Caudate nucleus (tissue), 63 donors: ENCODE measurements at places on chromosomes 3 and 15.

- DNase-seq: no peak
Measured at GRCh38 chr3:188008582-188009213, 145.3 kb upstream of the LPP start.

GRCh38 chr15:52529341-52529924 lies 753 bp upstream of the MYO5A start:
- DNase-seq: no peak

GRCh38 chr3:30730967-30731366 lies 124.6 kb downstream of the TGFBR2 start:
- DNase-seq: no peak

- no peak for DNase-seq
Measured at GRCh38 chr3:58271901-58272501, 34.0 kb upstream of the RPP14 start.

DNA sequence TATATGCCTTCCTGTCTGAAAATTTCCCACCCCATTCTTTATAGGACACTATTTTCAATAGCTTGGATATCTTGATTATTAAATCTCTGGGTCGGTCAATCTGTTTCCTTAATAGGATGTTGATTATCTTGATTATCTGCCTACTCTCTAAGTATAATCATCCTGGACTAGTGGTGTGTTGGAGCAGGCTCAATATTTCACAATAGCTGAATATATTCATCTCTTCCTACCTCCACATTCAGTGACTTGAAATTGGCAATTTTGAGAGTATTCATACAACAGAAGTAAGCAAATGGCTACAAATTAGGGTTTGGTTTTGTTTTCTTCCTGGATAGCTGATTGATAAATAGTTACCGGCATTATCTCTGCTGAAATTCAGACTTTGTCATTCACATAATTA lies 1162.6 kb downstream of the ROBO1 start:
- no peak for DNase-seq

- DNase-seq: no peak
Measured at GRCh38 chr3:186493525-186494255, 50.5 kb downstream of the CRYGS start.

DNA sequence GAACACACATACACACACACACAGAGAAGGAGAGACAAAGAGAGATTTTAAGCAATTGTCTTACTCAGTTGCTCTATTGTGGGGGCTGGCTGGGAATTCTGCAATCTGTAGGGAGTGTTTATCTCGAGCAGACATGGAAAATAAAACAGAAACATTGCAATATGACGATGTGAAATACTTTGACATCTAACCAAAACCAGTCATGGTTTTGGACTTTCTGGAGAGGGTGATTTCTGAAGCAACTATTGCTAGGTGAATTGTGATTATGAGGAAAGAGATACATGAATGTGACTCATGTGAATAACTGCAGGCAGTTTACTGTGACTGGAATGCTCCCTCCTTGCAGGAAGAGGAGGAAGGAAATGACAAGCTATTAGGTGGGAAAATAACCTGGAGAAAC lies 12.3 kb upstream of the PHLDB2 start:
- DNase-seq: no peak

DNA sequence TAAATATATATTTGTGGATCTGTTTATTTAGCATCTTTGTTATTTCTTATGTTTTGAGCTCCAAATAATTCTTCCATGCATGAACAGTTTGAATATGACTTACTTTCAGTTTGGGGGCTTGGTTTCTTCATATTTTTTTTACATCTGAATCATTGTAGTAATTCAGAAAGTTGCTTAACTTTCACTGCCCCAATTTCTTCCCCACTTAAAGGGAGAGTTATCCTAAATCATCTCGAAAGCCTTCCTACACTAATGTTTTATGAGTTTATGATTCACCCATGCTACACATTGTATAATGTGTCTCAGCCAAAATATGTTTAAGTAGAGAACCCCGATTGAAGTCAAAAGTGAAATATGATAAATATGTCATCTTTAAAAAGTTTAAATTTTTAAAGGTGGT lies 47.8 kb downstream of the SPRED1 start:
- DNase-seq: no peak

DNA sequence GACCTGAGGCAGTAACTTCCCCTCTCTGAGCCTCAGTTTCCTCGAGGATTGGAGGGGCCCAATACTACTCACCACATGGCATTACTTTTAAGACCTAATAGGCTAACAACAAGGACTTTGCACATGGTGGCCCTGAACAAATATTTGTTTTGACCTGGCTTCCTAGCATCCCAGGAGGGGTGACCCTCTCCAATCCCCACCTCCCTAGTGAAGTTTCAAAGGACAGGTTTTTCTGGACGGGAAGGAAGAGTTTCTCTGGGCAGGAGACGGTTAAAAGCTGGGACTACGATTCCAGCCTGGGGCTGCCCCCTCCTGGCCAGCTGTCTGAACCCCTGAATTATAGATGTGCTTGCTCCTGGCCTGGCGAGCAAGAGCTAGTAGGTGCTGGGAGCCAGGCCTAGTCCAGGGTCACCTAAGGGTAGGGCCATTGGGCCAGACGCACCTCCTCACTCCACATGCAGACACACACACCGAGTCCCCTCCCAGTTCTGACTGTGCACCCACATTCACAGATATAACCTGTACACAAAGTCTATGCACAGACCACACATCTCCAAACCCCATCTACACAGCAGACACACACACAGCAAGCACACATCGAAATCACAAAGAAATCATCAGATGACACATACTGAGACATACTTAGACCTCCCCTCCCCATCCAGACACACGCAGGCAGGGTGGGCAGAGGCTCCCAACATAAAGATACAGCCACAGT lies 2.7 kb upstream of the ISL2 start:
- DNase-seq: no peak

GRCh38 chr15:94532226-94532625 lies 300.9 kb downstream of the MCTP2 start:
- no peak for DNase-seq

- no peak for DNase-seq
Measured at GRCh38 chr3:155019575-155019974, 60.5 kb upstream of the MME start.

GRCh38 chr3:42666022-42666421 lies 12.5 kb downstream of the ZBTB47 start:
- DNase-seq: no peak

- DNase-seq: no peak
Measured at GRCh38 chr15:66692808-66693596, 9.0 kb upstream of the SMAD6 start.

GRCh38 chr3:94071713-94072284 lies 8.9 kb downstream of the NSUN3 start:
- no peak for DNase-seq

DNA sequence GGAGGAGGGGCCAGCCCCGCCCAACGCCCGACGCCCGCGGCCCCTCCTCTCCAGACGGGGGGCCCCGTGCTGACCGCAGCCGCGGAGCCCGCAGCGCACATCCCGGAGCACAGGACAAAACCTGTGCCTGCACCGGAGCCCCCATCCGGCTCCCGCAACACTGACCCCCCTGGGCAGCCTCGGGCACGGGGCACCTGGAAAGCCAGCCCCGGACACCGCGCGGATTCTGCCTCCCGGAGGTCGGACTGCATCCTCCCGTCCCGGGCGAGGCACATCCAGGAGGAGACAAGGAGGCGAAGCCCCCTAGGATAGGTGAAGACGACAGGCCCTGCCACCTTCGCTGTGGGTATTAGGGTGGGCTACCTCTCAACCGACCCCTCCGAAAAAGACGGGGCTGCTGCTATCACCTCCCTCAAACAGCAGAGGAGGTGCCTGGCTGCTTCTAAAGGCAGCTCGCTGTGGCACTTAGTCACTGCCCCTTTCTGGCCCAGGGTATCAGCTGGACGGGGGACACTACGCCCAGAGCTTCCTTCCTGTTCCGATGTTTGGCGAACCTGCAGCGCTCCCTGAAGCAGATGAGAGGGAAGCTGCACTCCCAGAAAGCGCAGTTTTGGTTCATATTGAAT lies 10.6 kb downstream of the XXYLT1 start:
- DNase-seq: no peak

GRCh38 chr3:72960812-72961518 lies 35.6 kb upstream of the PPP4R2 start:
- DNase-seq: no peak

GRCh38 chr3:100868096-100868495 lies 125.1 kb downstream of the ABI3BP start:
- DNase-seq: no peak

DNA sequence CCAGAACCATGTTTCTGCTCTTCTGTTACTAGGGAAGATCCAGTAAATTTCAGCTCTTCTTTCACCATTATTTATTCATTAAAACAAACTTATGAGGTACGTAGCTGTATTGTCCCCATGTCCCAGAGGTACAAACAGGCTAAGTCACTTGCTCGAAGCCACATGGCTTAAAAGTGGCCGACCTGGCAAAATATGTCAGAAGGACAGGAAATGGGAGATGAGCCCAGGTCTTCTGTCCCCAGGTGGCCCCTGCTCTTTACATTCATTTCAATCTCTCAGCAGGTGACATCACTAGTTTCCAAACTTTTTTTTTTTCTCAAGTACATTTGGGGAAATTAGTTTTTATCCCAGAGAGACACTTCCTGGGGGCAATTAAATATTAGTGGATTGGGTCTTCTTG lies 34.1 kb upstream of the LPP start:
- no peak for DNase-seq

GRCh38 chr3:100184948-100185570 lies 70.8 kb upstream of the FILIP1L start:
- no peak for DNase-seq

- DNase-seq: no peak
Measured at GRCh38 chr3:18307529-18307928, 117.6 kb downstream of the SATB1 start.

DNA sequence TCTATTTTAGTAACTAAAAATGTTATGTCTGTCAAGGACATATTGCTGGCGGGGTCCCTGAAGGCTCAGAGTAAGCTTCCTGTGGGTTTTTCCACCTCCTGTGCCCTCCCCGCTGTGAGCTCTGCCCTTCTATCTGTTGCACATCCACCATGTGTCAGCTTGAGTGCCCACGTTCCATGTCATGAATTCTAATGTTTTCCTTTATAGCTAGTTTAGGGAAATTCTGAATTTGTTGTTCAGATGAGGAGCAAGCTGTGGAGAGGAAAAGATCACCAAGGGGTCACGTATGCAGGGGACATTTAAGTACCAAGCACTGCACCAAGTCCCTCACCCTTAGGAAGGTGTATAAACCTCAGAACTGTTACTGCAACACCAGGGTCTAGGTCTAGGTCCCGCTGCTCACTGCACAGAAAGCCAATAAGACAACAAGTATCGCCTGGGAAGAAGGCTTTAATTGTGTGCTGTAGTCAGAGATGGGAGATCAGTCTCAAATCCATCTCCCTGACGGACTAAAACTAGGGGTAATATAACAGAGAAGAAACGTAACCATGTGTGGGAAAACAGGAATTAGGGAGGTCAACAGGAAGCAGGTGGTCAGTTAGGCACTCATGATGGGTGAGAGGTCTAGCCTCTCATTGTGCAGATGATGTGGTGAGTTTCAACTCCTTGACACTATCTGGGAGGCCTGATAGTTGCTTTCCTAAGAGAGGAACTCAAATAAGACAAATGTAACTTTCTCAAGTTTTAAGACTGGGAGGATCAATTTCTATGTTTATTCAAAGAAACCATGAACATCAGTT lies 9.7 kb downstream of the GP9 start:
- DNase-seq: no peak

DNA sequence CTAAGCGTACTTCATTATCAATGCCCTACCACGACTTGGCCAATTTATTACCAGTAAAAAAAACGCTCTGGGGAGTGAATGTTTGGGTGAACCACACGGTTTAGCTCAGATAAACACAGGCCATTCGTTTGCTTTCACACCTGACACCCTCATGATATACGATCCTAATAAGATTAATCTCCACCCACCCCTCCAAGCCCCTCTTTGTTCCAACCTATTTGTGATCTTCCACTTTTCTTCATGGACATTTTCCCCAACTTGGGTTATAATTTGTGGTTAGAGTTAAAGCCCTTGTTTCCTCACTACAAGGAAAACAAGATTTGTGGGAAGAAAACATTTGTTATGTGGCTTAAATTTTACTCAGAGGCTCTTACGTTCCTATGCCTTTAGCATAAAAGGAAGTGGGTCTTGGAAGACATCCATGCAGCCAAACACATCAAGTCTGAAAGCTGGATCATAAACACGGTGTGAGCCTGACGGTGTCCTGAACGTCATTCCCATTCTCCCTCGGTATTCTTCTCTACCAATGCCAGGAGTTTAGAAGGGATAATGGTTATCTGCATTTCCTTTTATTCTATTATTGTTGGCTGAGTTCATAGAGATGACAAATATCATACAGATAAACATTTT lies 518.9 kb downstream of the NR2F2 start:
- no peak for DNase-seq

DNA sequence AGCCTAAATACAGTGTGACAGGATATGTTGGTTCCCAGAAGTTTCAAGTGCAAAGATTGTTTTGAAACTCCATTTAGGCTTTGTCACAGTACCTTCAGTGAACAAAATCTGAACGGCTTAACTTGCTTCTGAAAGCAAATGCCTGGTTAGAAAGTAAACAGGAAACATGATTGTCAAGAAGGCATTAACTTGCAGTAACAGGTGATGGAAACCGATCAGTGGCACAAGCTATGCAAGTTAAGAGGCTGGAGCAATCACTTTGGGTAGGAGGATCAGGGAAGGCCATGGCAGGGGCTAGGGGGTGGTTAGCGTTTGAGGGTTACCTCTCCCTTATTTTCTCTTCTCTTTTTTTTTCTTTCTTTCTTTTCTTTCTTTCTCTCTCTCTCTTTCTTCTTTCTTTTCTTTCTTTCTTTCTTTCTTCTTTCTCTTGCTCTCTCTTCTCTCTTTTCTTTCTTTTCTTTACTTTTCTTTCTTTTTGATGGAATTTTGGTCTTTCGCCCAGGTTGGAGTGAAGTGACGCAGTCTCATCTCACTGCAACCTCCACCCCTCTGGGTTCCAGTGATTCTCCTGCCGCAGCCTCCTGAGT lies 2.4 kb downstream of the HYKK start:
- no peak for DNase-seq

DNA sequence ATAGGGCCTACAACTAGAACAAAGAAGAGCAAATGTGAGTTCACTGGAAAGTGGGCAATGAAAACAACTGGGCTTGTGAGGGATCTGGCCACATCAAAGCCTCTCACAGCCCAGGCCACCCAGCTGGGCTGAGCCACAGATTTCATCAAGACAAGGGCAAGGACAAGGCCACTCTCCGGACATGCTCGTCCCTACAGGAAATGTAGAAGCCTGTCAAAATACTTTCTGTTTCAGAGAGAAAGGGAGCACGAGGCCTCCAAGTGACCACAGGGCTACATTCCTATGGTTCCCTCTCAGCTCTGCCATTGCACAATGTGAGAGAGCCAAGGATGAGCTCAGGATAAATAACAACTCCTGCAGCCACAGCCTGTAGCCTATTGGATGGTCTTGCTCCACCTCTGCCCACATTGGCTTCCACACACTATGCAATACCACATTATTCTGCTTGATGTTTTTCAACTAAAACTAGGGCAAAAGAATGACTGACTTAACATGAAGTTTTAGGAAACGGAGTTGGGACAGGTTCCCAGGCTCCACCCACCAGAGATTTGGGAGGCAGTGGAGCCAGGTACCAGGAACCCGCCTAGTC lies 12.1 kb downstream of the TBC1D2B start:
- DNase-seq: peak; percentile 55
